ENCODE measurements at places on chromosomes 13 and 19.

DNA sequence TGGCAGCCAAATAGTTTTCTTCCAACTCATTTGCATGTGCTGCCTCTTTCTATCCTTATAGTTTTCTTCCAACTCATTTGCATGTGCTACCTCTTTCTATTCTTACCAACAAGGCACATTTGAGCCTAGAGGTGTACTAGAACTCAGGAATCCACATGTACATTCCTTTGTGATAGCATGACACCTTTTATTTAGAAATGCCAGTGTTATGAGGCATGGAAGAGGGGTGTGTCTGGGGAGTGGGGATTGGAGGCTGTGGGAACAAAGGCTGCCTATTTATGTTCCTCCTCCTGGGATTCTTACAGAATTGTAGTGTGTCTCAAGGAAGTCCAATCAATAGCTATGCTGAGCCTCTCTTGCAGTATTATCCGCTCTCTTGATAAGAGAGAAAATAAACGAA is 966.7 kb downstream of the PCDH17 start:
- no peak for DNase-seq

GRCh38 chr13:112973577-112973951 is 4.5 kb downstream of the MCF2L start:
- no peak for DNase-seq

GRCh38 chr13:58300224-58300623 is 668.7 kb downstream of the PCDH17 start:
- no peak for DNase-seq

DNA sequence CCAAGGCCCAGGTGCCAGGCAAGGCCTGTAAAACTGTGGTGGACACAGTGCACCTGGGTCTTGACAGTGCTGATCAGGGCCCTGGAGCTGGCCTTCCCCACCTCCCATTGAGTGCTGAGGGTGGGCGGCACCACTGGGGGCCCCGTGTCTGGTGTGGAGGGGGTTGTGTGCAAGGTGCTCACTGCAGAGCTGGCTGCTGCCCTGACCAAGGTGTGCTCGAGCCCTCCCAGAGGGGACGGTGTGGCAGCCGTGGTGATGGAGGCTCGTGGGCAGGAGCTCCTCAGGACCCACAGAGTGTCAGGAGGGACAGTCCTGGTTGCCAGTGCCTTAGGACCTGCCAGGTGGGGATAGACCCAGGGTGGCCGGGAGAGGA is 23.0 kb downstream of the ATP4B start:
- no peak for DNase-seq

GRCh38 chr19:6056282-6056741 is 54.0 kb downstream of the RFX2 start:
- DNase-seq: no peak

DNA sequence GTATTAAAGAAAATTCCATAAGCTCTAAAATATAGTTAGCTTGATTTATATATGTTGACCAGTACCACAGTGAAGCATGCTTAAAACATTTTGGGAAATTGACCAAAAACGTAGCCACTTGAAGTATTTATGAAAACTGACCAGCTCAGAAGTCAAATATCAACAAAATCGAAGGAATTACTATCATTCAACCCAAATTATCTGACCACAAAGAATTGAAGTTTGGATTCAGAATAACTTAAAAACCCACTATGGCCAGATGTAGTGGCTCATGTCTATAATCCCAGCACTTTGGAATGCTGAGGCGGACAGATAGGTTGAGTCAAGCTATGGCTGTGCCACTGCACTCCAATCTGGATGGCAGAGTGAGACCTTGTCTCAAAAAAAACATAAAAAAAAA is 31.9 kb downstream of the GPALPP1 start:
- no peak for DNase-seq

- DNase-seq: no peak
Measured at GRCh38 chr13:74158028-74158427, 23.8 kb upstream of the KLF12 start.

DNA sequence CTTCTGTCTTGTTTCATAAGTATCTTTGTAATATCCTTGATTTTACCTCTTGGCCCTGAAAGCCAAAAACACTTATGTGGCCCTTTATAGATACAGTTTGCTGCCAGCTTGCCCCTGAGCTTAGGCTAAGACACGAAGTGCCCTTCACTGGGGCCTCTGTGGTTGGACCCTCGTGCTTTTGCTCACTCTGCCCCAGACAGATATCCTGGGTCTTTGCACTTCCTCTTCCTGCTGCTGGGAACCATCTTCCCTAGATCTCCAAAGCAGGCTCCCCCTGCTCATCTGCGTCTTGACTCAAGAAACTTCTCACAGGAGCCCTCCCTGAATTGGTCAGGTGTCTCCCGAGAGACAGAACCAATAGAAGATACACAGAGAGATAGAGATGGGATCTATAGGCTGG is 2.0 kb upstream of the TNFSF14 start:
- DNase-seq: no peak

DNA sequence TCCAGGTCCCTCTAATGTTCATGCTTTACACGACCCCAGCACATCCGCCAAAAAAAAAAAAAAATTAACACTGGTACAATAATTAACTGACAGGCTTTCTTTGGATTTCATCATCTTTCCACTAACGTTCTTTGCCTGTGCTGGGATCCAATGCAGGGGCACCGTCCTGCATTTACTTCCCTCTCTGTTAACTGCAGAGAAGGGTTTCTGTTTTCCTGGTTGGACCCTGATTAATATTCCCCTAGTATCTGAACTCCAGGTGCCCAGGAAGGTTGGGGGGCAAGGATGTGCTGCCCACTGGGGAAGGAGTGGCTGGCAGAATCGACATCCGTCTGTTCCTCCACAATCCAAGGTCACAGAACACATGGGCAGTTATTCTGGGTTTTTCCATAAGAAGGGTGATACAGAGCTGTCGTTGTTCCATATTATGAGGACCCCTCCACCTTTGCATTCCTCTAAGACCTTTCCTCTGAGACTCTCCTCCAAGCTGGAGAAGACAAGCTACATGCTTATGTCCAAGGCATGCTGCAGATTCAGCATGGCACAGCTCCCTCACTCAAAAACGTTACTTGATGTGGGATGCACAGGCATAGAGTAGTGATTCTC is 4.5 kb upstream of the LAIR1 start:
- DNase-seq: no peak

GRCh38 chr19:50794074-50794875 is 4.1 kb downstream of the ACP4 start:
- DNase-seq: peak; percentile 53

- no peak for DNase-seq
Measured at GRCh38 chr19:38928391-38929001, 2.1 kb downstream of the SARS2 start.

DNA sequence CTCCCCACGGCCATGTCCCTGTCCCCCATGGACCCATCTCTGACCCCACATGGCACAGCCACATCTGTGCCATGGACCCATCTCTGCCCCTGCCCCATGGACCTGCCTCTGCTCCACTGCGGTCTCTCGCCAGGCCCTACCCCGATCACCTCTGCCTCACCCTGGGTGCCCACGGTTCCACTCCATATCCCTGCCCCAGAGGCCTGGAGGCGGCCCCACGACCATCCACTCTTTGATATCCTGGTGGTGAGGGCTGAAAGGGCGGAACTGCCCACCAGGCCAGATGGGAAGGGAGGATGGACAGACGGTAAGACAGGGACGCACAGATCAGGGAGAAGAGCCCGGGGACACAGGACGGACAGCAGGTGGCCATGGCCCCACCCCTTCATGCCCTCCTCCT is 327 bp downstream of the PTGER1 start:
- DNase-seq: no peak

- DNase-seq: no peak
Measured at GRCh38 chr19:38281811-38282566, 17.6 kb downstream of the SPINT2 start.

- no peak for DNase-seq
Measured at GRCh38 chr13:20349564-20350381, 117.7 kb upstream of the GJB6 start.

- peak; percentile 72 for DNase-seq
Measured at GRCh38 chr19:6125571-6125989, 9.9 kb upstream of the ACSBG2 start.

DNA sequence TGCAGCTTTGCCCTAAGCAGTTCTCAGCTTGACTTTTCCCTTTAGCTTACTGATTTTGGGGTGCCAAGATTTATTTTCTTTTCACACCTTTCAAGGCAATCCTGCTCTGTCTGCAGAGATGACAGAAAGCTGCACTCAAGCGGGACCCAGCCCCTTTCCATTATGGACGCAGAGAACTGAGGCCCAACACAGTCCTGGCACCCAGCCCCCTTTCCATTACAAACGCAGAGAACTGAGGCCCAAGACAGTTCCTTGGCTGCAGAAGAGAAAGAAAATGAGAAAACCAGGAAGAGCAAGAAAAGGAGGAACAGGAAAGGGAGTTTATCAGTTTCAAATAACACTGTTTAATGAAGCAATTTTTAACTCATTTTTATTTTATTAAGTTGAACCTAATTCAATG is 36.8 kb upstream of the ATP11A start:
- no peak for DNase-seq

GRCh38 chr13:97254816-97255215 is 32.7 kb downstream of the MBNL2 start:
- DNase-seq: no peak

- DNase-seq: no peak
Measured at GRCh38 chr13:79602936-79603335, 122.0 kb downstream of the NDFIP2 start.

All from activated CD4-positive, alpha-beta T cell treated with anti-CD3 and anti-CD28 coated beads for 48 hours (primary cell).